ENCODE measurements at places on chromosomes 2 and 18.

GRCh38 chr2:240127191-240127750 is 8.8 kb downstream of the COPS9 start:
- no peak for DNase-seq

DNA sequence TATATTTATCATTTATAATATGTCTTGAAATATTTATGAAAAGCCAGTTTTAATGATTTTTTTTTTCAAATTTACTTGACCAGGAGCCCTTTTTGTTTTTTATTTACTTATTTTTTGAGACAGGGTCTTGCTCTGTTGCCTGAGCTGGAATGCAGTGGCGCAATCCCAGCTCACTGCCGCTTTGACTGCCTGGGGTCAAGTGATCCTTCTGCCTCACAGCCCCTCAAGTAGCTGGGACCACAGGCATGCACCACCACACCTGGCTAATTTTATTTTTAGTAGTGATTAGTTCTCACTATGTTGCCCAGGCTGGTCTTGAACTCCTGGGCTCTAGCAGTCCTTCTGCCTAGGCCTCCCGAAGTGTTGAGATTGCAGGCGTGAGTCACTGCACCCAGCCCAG is 5.7 kb downstream of the EPB41L5 start:
- DNase-seq: no peak

DNA sequence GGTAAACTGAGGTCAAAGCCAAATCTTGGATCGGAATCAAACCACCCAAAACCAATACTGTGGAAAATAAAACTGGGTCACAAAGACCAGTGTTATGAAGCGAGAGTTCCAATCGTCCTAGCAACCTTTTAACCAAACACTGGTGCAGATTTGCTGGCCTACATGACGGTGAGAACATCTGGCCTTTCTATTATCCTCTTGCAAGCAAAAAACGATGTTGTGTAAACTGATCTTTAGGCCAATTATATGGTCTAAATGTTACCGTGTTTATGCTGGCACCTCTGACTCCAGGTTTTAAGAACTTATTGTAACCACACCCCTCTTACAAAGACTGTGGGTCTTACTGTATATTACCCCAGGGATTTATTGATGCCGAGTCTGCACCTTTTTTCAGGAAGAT is 145.9 kb downstream of the GFPT1 start:
- no peak for DNase-seq

DNA sequence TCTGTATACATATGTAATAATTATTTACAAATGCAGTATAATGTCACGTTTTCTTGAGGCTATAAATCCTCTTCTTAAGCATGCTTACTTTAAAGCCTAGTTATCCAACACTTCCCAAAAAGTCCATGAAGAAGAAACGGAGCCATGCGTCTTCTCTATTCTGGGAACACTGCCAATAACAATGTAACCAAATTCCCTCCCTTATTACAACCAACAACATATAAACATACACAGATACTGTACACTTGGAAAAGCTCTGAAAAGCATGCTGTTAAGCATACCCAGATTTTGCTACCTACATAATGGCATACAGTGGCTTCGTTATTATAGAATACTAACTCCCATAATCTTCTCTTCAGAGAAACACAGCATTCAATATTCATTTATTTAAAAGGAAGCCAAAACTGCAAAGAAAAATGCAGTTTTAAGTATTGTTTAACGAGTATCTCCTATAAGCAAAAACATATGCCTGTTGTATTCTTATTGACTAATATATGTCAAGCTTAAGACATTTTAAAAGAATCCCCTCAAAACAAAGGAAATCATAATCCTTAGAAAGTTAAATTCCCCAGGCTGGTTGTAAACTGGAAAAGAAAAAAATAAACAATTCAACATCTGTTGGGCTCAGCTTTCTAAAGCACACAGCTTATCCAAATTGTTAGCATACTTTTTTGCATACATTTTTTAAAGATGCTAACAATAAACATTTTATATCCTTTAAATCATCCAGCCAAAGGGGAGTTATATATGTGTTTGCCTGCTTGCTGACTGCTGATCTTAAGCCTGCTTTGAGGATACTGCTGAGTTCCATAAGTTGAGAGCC is 83.4 kb downstream of the SLC25A12 start:
- no peak for DNase-seq

GRCh38 chr2:197591339-197592072 is 75.6 kb downstream of the MOB4 start:
- DNase-seq: no peak

GRCh38 chr2:212274215-212274614 is 264.4 kb downstream of the ERBB4 start:
- DNase-seq: no peak

- DNase-seq: no peak
Observed at GRCh38 chr18:79882522-79883241, 68.8 kb downstream of the SLC66A2 start.

DNA sequence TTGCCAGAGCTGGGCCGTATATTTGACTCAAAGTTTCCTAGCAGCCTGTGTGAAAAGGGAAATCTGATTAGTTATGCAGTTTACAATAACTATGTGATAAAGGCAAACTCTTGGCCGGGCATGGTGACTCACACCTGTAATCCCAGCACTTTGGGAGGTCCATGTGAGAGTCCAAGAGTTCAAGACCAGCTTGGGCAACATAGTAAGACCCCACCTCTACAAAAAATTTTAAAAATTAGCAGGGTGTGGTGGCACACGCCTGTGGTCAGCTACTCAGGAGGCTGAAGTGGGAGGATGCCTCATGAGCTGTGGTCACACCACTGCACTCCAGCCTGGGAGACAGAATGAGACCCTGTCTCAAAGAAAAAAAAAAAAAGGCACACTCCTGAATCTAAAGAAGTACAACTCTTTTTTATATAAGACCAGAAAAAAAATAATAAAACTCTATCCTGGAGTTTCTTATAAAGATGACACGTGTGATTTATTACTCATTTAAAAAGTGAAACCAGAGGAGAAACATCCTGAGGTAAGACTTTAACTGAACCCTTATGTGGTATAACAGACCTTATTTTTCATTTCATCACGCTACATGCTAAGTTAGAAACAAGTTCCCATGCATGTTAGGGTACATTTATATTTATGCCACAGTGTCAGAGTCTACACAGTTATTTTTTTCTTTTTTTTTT is 32.6 kb upstream of the KCMF1 start:
- no peak for DNase-seq

DNA sequence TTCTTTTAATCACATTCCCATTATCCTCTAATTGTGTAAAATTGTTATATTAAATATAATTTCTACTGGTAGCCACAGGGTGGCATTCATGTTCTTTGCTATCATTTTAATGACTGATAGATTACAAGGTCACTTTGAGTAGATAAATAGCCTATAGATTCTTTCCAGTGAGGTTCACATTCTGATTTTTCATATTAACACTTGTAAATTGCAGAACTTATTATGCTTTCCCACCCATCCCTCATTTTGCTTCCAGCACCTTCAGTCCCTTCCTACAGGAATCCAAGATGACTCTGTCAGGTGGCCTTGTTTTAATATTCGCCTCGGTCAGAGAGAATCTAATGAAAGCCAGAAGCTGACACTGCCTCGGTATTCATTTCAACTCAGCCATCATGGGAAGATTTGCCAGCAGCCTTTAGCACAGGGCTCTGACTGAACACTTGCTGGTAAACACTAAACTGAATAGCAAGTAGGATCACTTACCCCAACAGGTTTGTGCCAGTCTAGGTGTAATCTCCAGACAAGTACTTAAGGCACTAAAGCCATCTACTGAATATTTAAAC is 101.2 kb upstream of the FSHR start:
- no peak for DNase-seq

DNA sequence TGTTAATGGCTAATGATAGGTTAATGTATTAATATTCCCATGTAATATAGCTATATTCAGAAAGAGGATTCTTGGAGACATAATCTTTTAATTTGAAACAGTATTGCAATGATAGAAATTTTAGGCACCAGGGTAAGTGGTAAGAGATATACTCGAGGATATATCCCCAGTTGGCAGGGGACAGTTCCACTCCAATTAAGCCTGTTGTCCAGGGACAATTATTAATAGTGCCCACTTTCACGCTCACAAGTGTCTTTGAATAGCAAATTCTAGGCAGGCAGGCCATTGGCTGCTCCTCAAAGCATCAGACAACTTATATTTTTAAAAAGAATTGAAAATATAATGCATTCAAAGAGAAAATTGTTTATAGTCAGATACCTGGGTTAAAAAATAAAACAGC is 190.7 kb downstream of the PDE11A start:
- DNase-seq: no peak

- DNase-seq: no peak
Observed at GRCh38 chr2:39504790-39505335, 67.8 kb upstream of the MAP4K3 start.

DNA sequence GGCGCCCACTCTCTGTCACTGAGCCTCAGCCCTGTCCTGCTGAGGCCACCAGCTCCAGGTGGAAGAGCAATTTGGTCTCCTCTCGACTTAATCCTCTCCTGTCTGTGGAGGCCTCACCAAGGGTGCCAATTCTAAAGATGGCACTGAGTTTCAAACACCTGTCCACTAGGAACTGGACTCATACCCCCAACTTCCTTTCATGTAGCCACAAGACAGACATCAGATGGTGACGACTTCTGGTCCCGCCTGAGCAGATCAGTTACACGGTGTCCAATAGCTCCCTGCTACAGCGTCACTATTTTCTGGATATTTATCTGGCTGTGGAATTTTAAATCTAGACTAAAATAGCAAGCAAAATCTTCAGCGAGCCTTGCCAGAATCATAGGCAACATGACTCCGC is 24.5 kb upstream of the SP5 start:
- DNase-seq: no peak

GRCh38 chr2:117853873-117854272 is 39.4 kb downstream of the DDX18 start:
- DNase-seq: no peak

- no peak for DNase-seq
Observed at GRCh38 chr18:22226801-22227200, 57.4 kb downstream of the GATA6 start.

DNA sequence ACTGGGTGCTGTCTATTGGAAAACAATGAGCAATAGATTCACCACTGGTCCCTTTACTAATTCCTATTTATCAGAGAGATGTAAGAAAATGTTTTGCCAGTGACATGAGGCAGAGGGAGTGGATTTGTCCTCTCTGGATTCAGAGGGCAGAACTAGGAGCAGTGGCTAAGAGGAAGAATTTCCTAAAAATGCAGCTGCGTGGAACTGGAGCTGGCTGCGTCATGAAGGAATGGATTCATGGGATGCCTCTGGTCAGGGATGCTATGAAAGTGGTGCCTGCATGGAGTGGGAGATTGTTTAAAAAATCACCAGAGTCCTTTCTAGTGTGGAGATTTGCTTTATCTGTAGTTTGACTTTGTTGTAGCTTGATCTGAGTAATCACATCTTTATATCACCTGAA is 78.3 kb downstream of the ARHGEF33 start:
- DNase-seq: no peak

DNA sequence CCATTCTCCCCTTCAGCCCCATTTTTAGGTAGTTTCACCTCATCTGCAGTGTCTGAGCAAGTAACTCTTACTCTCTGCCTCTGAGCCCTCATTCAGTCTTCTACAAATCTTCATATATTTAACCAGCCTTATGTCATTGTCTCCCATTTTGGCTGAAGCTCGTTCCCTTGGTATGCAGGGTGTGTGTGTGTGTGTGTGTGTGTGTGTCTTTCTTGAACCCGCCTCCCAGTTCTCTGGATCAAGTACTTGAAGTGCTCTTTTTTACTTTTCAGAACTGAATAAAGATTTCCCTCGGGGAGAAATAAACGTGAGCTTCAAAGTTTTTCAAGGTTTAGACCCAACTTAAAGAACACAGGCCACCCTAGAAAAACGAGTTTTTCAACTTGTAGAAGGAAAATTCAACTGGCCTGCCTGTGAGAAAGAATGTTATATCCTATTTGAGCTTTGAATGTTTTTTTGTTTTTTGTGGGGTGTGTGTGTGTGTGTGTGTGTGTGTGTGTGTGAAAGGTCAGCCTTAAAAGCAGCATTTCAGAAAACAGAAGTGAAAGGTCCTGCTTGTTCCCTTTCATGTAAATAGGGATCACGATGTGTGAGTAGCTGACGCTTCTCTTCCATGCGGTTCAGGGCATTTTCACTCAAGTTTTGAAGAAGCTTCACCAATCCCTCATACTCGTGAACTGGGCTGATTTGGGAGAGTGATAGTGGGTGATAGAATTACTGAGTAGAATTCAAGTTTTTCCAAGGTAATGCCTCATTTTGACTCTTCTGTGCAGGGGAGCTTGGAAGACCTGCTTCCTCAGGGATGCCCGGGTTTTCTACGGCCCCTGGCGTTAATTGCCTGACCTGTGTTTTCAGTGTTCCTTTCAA is 50.6 kb upstream of the EML6 start:
- DNase-seq: no peak

DNA sequence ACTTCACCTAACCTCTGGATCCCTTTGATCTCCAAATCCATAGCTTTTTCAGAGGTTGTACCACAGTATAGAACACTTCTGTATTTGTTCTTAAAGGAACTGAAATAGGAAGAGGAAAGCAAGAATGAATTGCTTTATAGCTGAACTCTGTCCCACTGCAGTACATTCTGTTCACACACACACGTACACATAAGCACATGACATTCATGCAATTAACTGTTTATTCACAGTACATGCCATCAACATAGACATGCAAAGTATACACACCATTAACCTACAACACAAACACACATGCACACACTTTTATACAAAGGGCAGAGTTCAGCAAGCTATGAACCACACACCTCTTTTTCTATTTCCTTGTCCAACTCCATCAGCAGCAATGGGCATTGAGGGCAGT is 43.2 kb downstream of the MRPL33 start:
- DNase-seq: no peak

DNA sequence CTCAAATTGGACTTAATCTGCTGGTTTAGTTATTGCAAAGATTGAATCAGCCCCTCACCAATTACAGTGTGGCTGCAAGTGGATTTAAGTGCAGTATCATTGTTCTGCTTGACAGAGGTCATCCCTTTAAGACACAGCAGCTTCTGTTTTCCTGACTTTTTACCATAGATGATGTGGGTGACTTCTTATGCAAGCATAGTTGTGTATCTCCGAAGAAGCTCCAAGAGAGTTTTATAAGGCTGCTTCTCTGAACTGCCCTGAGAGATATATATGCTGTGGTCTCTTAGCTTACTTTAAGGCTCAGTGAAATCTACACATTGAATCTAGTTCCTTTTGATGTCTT is 3.5 kb downstream of the TRIB2 start:
- DNase-seq: no peak

DNA sequence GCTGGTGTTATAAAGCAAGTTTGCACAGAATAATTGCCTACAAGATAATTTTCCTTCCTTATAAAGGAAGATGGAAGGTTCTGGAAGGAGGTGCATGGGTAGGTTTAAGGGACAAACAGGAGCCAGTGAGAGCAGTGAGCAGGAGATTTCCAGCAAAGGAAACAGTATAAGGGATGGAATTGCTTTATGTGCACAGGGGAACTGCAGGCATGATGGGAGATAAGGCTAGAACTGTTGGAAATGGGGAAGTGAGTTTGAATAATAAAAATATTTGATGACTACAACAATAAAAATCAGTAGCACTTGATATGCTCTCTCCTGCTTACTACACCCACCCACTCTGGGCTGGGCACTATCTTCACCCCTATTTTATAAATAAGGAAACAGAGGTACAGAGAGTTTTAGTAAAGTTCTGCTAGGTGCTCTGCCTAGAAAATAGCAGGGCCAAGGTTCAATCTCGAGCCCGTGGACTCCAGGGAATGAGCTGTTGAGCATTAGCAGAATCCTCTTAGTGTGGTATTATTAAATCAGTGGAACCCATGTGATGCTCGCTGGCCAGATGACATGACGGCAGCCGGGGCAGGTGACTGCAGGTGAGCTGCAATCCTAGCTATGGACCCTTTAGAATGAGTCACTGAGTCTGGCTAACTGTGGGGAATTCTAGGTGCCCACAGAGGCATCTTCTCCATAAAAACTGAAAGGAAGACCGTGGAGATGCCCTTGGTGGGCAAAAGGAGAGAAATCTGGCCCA is 302.5 kb downstream of the PIEZO2 start:
- no peak for DNase-seq
